M059J (cell line): ENCODE measurements at places on chromosomes 13 and 19. TPM values are rescaled to one million over a fixed set of nuclear protein-coding genes. Genes with fewer than 3 reads are reported as not detected.

The KLHL1 gene
- total RNA-seq, result not detected in 2 replicates

The FRY gene
- 2.4 and 5.7 TPM in 2 replicates for total RNA-seq

The PRTN3 gene
- not detected in 2 replicates for total RNA-seq

The LILRB3 gene
- not detected in 2 replicates for total RNA-seq

The SULT2A1 gene
- total RNA-seq, result not detected in 2 replicates
